ENCODE measurements at places on chromosomes 11 and 22.

GRCh38 chr22:38924347-38924952, 33.0 kb upstream of the APOBEC3A start:
- no peaks in the 10 kb centered on the region for H3K36me3 ChIP-seq
- H3K27me3 ChIP-seq: no peaks in the 10 kb centered on the region
- peak overlapping the region; percentile 27 for H3K4me3 ChIP-seq
- H3K4me1 ChIP-seq: peaks cover 18% of the 10 kb centered on the region

GRCh38 chr11:129417458-129417857, 41.8 kb downstream of the BARX2 start:
- DNase-seq: no peak
- H3K27me3 ChIP-seq: no peaks in the 10 kb centered on the region
- H3K36me3 ChIP-seq: no peaks in the 10 kb centered on the region
- no peak overlapping the region for H3K4me3 ChIP-seq
- H3K27ac ChIP-seq: no peak overlapping the region

GRCh38 chr11:58770166-58770565, 38.4 kb upstream of the GLYAT start:
- no peak overlapping the region for H3K4me3 ChIP-seq
- no peaks in the 10 kb centered on the region for H3K36me3 ChIP-seq
- DNase-seq: no peak
- no peaks in the 10 kb centered on the region for H3K4me1 ChIP-seq
- H3K27ac ChIP-seq: no peak overlapping the region
- no peaks in the 10 kb centered on the region for H3K27me3 ChIP-seq

GRCh38 chr22:37741312-37741795, 44.5 kb downstream of the TRIOBP start:
- H3K27ac ChIP-seq: peak overlapping the region; percentile 42
- peaks cover 20% of the 10 kb centered on the region for H3K4me1 ChIP-seq
- no peak overlapping the region for H3K4me3 ChIP-seq
- DNase-seq: peak; percentile 86
- H3K27me3 ChIP-seq: no peaks in the 10 kb centered on the region

GRCh38 chr11:7506243-7506642, 7.6 kb upstream of the PPFIBP2 start:
- no peaks in the 10 kb centered on the region for H3K27me3 ChIP-seq
- no peak for DNase-seq
- no peak overlapping the region for H3K4me3 ChIP-seq
- H3K4me1 ChIP-seq: no peaks in the 10 kb centered on the region
- H3K36me3 ChIP-seq: no peaks in the 10 kb centered on the region
- no peak overlapping the region for H3K27ac ChIP-seq

DNA sequence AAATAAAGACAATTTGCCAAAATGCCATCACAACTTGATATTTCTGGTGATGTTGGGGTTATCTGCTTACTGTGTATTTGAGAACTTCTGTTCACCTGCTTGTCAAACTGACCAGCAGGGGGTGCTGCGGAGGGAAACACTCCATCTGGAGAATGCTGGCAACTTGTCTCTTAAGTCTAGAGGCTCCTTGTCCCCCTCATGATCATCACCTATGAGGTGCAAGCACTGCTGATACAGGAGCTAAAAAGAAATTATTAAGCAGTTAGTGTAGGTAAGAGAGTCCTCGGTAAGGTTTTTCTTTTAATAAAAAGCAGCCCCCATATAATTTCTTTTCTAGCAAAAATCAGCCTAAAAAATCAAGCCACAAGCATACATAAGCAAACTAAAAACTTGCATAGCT, 32.7 kb upstream of the GLYATL1B start:
- DNase-seq: peak; percentile 77
- H3K4me1 ChIP-seq: no peaks in the 10 kb centered on the region
- no peak overlapping the region for H3K27ac ChIP-seq
- H3K4me3 ChIP-seq: no peak overlapping the region
- no peaks in the 10 kb centered on the region for H3K36me3 ChIP-seq

- H3K27ac ChIP-seq: no peak overlapping the region
- H3K4me3 ChIP-seq: no peak overlapping the region
- DNase-seq: peak; percentile 71
- no peaks in the 10 kb centered on the region for H3K27me3 ChIP-seq
- peaks cover 30% of the 10 kb centered on the region for H3K36me3 ChIP-seq
- H3K4me1 ChIP-seq: no peaks in the 10 kb centered on the region
Observed at GRCh38 chr22:40922484-40923303, 28.5 kb upstream of the RBX1 start.

- H3K36me3 ChIP-seq: no peaks in the 10 kb centered on the region
- peak; percentile 61 for DNase-seq
- no peaks in the 10 kb centered on the region for H3K27me3 ChIP-seq
- no peak overlapping the region for H3K4me3 ChIP-seq
- H3K27ac ChIP-seq: no peak overlapping the region
- no peaks in the 10 kb centered on the region for H3K4me1 ChIP-seq
Observed at GRCh38 chr22:46367707-46368191, 32.2 kb downstream of the TRMU start.

DNA sequence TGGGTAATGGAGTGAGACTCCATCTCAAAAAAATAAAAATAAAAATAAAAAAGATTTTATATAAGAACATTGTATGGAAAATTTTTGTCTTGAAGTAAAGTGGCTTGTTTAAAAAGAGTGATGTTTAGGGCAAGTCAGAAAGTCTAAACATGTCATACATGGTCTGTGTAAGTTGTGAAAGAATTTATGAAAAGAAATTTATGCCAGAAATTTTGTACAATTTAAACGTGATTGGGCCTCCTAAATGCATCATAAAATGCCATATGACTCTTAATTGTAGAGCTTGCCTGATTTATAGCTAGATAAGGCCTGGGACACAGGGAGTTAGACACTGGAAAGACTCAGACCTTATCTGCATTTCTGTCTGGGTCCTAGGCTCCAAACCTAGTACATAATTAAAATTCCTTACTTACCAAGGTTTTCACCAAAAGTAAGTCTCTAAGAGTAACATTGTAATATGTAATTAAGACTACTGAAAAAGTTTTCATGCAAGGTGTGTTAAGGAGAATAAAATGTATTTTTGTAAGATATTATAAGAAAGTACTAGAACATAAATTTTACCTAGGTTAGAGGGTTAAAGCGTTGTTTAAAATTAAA, 110.5 kb downstream of the AASDHPPT start:
- no peak overlapping the region for H3K27ac ChIP-seq
- no peak overlapping the region for H3K4me3 ChIP-seq
- DNase-seq: no peak
- H3K36me3 ChIP-seq: no peaks in the 10 kb centered on the region
- H3K27me3 ChIP-seq: no peaks in the 10 kb centered on the region

GRCh38 chr22:25364736-25365241, 145.3 kb downstream of the CRYBB2 start:
- no peaks in the 10 kb centered on the region for H3K4me1 ChIP-seq
- H3K36me3 ChIP-seq: peaks cover 5% of the 10 kb centered on the region
- DNase-seq: no peak

GRCh38 chr11:131423688-131424087, 53.3 kb downstream of the NTM start:
- no peaks in the 10 kb centered on the region for H3K4me1 ChIP-seq
- no peaks in the 10 kb centered on the region for H3K36me3 ChIP-seq
- DNase-seq: no peak
- H3K27ac ChIP-seq: no peak overlapping the region
- H3K4me3 ChIP-seq: no peak overlapping the region
- H3K27me3 ChIP-seq: peaks cover 47% of the 10 kb centered on the region

DNA sequence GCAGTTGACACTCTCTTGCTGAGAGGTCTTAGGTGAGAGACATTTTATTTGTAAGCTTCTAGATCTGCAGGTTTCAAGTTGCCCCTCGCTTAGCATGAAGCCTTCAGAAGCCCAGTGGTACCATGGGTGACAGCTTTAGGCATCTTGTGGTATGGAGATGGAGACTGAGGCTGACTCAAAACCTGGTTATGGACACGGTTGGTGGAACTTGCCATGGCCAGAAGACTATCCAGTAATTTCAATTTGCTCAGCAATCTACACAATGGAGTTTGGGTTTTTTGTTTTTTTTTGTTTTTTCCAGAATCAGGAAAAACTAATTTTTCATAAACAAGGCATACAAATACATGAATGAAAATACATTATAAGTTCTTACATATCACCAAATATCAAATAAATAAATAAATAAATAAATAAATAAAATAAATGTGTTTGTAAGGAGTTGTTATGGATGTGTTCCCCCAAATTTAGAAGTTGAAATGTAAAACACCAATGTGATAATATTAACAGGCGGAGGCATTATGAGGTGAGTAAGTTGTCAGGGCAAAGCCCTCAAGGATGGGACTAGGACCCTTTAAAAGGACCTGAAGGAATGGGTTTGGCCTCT, 22.6 kb downstream of the ETS1 start:
- H3K27ac ChIP-seq: no peak overlapping the region
- H3K4me3 ChIP-seq: no peak overlapping the region
- no peaks in the 10 kb centered on the region for H3K4me1 ChIP-seq
- no peak for DNase-seq

- H3K4me3 ChIP-seq: peak overlapping the region; percentile 84
- peaks cover 34% of the 10 kb centered on the region for H3K4me1 ChIP-seq
- peak; percentile 79 for DNase-seq
- H3K27me3 ChIP-seq: no peaks in the 10 kb centered on the region
- H3K27ac ChIP-seq: peak overlapping the region; percentile 87
Observed at GRCh38 chr11:66068923-66069714, 953 bp upstream of the PACS1 start.

DNA sequence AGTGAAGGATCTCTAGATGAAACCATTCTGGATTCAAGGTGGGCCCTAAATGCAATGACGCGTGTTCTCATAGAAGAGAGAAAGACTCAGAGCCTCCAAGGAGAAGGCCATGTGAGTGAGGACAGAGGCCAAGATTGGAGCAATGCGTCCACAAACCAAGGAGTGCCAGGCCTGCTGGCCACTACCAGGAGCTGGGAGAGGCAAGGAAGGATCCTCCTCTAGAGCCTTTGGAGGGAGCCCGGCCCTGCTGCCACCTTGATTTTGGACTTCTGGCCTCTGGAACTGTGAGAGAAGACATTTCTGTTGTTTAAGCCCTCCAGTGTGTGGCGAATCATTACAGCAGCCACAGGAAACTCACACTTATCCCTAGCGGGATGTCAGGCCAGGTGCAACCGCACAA, 52.7 kb upstream of the SHANK2 start:
- H3K36me3 ChIP-seq: no peaks in the 10 kb centered on the region
- no peak for DNase-seq
- H3K4me1 ChIP-seq: no peaks in the 10 kb centered on the region
- peaks cover 3% of the 10 kb centered on the region for H3K27me3 ChIP-seq
- H3K27ac ChIP-seq: no peak overlapping the region

GRCh38 chr11:2198621-2199365, 27.2 kb upstream of the TH start:
- no peaks in the 10 kb centered on the region for H3K36me3 ChIP-seq
- H3K4me1 ChIP-seq: no peaks in the 10 kb centered on the region
- H3K27ac ChIP-seq: no peak overlapping the region
- no peaks in the 10 kb centered on the region for H3K27me3 ChIP-seq

DNA sequence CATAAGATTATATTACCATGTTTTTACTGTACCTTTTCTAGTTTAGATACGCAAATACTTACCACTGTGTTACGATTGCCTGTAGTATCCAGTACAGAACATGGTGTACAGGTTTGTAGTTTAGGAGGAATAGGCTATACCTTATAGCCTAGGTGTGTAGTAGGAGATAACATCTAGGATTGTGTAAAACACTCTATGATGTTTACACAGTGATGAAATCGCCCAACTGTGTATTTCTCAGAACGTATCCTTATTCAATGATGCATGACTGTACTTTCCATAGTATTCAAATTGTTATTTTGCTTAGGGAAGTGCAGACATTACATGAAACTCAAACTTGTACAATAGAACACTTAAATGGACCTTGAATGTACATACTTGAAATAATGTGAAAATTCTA, 188.1 kb upstream of the PDGFD start:
- no peaks in the 10 kb centered on the region for H3K4me1 ChIP-seq
- H3K4me3 ChIP-seq: no peak overlapping the region
- no peaks in the 10 kb centered on the region for H3K27me3 ChIP-seq
- DNase-seq: no peak

DNA sequence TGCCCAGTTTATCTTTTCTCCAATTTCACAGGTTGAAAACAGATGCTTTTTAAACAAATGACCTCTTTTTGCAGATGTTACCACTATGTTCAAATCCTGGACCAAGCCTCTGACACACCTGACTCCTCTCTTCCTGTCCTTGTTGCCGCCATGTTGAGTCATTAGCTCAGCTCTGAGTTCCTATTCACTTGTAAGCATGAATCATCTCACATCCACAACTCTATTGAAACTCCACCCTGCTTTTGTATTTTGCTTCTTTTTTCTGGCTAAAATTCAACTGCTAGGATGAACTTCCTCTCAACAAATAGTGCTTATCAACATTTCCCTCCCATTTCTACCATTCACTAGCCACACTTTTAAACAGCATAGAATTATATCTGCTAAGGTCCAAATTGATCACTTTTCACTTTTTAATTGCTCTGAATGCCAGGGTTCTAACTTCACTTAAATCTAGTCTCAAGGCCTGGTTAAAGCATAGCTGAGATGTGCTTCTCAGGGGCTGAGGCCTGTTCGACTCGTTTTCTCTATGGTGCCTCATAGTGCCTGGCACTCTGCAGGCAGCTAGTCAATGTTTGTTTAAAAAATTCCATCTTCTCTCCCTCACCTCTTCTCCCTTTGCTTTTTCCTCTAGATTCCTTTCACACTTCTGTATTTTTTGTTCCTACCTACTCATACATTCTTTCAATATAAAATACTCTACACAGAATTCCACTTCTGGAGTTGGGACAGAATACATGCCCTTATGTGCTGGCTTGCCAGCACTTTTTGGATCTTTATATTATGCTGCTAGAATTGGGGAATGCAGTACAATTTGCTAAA, 3.9 kb downstream of the JOSD1 start:
- H3K4me1 ChIP-seq: peaks cover 14% of the 10 kb centered on the region
- no peak for DNase-seq
- H3K4me3 ChIP-seq: peak overlapping the region; percentile 15
- peak overlapping the region; percentile 43 for H3K27ac ChIP-seq

DNA sequence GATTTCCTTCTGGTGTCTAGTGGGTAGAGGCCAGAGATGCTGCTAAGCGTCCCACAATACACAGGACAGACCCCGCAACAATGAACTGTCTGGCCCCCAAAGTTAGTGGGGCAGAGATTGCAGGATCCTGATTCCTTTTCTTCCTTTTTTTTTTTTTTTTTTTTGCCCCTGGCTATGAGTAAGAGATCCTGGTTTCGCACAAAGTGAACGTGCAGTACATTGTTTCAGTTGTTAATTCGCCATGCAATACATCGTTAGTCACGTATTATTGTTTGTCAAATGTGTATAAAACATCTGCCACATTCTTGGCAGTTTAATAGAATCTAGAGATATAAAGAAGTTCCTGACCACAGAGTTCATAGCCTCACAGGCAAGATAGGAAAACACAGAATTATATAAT, 20.2 kb downstream of the ST3GAL4 start:
- no peaks in the 10 kb centered on the region for H3K36me3 ChIP-seq
- no peaks in the 10 kb centered on the region for H3K27me3 ChIP-seq

- no peak overlapping the region for H3K27ac ChIP-seq
- DNase-seq: no peak
- no peak overlapping the region for H3K4me3 ChIP-seq
- H3K36me3 ChIP-seq: no peaks in the 10 kb centered on the region
- H3K4me1 ChIP-seq: no peaks in the 10 kb centered on the region
- H3K27me3 ChIP-seq: no peaks in the 10 kb centered on the region
Observed at GRCh38 chr11:83970061-83970671, 684.0 kb upstream of the CCDC90B start.
